ENCODE measurements at places on chromosomes 12 and 14.

GRCh38 chr12:92431146-92431545 is 271.6 kb upstream of the PLEKHG7 start:
- DNase-seq = no peak

DNA sequence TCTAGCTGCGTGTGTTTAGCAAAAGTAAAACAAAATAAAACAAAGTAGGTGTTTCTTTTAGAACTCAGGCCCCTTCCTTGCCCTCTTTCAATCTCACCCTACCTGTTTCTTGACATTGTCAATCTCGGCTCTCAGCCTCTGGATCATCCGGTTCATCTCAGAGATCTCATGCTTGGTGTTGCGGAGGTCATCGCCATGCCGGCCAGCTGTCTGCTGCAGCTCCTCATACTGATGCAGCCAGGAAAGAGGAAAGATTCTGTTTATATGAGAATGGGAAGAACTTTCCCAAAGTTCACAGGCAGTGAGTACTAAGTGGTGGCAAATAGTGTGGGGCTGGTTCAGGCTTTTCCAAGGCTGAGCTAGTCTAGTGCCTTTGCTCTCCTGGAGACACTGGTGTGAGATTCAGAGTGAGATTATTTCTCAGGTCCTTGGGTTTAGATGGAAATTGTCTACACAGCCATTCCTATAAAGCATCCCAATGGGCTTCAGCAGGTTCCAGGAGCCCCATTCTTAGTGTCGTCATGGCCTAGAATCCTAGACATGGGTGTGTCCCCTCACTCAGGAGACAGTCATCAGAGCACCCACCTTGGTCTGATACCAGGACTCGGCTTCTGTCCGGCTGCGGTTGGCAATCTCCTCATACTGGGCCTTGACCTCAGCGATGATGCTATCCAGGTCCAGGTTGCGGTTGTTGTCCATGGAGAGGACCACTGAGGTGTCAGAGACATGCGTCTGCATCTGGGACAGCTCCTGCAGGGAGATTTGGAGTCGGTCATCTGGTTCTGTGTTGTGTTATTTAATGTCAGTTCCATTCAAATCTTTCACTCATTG is 3.0 kb downstream of the KRT5 start:
- no peak for DNase-seq

DNA sequence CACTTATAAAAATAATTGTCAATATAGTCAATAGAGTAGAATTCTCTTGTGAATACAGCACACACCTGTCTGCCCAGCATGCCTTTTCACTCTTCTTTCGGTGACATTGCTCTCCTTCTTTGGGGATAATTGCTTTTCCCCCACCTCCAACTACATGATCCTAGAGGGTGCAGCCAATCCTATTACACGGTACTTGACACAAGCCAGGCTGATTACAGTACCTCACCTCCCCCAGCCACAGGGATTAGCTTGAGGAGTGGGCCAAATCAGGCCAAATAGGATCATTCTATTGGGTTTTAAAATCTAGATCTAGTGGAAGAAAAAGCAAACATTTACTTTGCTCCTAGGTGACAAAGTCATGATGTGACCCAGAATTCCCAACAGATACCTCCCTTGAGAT is 16.8 kb upstream of the NFYB start:
- DNase-seq = no peak

DNA sequence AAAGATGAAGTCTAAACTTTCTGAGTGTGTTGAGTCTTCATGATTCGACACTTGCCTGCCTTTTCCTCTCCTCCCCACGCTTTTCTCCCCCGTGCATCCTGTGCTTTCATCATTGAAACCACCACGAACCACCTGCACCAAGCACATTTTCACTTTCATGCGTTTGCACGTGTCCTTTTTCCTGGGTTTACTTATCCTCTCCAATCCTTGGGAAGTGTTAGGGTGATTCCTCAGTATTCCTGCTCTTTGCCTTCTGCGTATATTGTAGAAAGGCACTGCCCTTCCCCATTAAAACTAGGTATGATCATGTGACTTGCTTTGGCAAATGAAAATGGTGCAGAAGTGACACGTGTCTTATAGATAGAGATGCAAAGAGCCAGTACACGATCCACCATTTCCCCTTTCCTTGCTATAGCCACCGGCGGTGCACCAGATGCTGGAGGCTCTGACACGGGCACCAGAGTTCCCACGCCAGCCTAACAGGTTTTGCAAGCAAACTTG is 106.6 kb downstream of the BRMS1L start:
- peak; percentile 11 for DNase-seq

GRCh38 chr12:19121449-19122018 is 8.0 kb upstream of the PLEKHA5 start:
- no peak for DNase-seq

DNA sequence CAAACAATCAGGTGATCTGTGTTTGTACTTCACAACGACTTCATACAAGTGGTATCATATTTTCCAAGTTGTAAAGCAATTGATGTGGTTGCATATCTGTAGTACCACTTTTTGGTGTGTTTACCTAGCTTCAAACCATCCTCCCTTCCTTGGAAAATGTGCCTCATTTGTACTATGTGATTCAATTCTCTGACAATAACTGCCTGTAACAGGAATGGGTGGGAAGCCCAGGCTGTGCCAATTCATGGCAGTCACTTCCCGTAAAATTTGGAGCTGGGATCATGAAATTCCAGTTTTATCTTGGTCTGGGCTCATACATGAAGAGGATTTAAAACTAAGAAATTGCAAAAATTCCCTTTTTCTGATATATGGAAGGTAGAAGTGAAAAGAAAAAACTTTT is 250.1 kb downstream of the DIO2 start:
- DNase-seq = no peak
